ENCODE measurements at places on chromosomes 12 and 14.

- peak; percentile 76 for DNase-seq
Measured at GRCh38 chr12:103241184-103241583, 254.6 kb downstream of the C12orf42 start.

DNA sequence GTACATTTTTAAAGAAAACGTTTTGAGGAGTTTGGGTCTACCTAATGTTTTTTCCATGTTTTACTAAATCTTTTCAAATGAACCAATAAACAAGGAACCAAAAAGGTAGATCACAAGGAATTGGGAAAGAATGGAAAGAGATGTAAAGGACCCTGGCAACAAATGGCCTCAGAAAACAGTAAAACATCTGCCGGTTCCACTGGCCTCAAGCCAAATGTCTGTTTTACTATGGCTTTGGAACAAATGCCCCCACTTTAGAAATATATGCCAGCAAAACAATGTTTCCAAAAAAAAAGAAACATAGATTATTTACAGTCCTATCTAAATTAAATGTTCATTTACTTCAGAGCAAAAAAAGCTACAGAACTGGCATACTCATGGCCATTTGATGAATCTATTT lies 3.0 kb downstream of the TRMT5 start:
- DNase-seq, result no peak

GRCh38 chr12:6316921-6317692 lies 6.6 kb downstream of the PLEKHG6 start:
- DNase-seq, result no peak

DNA sequence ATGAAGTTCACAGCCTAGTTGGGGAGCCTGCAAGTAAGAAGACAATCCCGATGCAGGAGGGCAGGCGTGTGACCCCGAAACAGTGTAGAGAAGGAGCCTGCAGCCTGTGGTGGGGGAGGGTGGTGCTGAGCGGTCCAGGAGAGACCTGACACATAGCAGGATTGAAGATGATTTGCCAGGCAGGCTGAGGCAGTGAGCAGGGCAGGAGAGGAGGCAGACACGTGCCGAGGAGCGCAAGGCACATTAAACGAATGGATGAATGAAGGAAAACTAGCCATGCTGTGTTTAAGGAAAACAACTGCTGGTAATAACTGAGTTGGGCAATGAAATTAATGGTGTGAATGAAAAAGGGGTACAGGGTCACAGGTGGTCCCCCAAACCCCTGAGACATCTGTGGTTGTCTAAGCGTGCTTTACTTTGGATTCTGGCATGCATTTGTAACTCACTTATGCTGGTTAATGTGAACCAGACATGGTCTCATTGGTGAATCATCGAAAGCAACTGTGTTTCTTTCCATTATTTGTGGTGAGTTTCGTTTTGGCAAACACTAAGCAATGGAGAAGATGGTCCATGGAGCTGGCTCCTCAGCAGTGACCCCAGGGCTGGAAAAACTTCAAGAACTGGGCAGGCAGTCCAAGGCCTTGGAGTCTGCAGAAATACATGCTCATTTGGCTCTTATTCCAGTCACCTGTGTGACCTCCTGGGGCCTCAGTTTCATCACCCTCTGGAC lies 96.9 kb upstream of the EVL start:
- DNase-seq, result no peak

DNA sequence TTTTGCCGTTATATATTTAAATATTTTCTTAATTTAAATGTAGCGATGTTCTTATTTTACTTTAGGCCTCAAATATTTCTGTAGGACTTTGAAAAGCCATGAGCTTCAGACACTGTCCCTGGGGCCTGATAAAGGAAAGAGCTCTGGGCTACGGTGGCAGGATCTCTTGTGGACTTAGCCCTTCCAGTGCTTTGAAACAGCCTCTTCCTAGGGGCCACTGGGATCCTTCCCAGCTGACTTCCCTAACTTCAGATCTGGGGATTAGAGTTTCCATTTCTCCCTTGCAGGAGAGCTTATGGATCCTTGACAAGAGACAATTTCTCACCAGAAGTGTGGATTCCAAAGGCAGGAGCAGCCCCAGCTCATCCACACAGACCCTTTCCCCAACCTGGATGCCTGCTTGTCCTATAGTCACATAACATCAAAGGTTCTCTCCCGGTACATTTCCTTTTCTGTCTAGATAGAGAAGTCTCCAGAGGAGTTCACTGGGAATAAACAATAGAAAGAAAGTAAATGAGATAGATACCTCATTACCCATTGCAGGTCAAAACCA lies 221.4 kb downstream of the TTC6 start:
- DNase-seq, result no peak

GRCh38 chr14:90795744-90796143 lies 20.5 kb downstream of the TTC7B start:
- no peak for DNase-seq

DNA sequence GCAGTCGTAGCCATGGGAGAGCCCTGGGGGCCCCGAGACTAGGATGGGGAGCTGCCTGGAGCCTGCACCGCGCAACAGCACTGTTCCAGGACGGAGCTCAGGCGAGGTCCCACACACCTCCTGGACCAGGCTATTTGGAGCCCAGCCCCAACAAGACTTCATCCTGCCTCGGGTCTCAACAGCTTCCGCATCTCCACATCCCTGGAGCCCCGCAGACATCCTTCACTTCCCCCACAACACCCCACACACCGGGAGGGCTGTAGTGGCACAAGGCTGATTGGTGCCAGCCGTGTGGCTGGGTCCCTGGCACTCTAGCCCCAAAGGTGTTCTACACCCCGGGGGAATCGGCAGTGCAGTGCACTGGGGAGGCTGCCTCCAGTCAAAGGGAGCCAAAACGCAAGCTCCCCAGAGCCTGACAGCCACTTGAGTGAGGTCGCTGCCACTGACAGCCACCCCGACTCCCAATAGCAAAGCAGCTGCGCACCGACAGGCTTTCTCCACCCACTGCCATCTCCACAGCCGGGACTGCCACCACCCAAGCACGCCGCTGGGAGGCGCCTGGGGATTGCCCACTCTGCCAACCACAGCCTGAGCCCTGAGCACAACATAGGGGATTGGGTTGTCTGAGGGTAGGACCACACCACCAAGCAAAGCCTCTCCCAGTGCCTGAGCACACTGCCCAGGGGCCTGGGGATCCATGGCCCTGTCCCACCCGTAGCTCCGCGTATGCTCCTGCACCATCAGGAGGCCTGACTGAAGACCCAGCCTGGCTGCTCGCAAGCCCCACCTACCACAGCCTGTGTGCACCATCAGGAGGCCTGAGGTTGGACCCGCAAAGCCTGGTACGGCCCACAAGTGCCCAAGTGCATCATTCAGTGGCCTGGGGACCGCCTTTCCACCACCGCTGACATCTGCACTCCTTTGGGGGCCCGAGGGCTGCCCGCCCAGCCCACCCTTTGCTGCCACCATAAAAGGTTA lies 13.2 kb upstream of the KLRF1 start:
- DNase-seq, result no peak

GRCh38 chr14:32230695-32231280 lies 27.7 kb upstream of the RNU6-8 start:
- DNase-seq, result no peak

DNA sequence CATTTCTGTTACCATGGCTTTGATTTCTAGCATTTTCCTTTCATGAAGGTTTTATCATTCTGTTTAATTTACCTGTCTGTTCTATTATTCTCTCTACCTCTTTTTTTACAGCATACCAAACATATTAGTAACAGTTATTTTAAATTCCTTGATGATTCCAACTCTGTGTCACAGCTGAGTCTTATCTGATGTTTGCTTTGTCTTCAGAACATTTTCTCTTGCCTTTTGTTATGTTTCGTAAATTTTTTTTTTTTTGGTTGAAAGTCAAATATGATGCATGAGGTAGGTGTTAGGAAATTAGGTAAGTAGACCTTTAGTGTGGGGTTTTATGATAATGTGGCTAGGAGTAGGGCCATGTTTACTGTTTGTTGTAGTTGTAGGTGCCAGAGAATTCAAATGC lies 496.4 kb downstream of the FOXG1 start:
- no peak for DNase-seq

DNA sequence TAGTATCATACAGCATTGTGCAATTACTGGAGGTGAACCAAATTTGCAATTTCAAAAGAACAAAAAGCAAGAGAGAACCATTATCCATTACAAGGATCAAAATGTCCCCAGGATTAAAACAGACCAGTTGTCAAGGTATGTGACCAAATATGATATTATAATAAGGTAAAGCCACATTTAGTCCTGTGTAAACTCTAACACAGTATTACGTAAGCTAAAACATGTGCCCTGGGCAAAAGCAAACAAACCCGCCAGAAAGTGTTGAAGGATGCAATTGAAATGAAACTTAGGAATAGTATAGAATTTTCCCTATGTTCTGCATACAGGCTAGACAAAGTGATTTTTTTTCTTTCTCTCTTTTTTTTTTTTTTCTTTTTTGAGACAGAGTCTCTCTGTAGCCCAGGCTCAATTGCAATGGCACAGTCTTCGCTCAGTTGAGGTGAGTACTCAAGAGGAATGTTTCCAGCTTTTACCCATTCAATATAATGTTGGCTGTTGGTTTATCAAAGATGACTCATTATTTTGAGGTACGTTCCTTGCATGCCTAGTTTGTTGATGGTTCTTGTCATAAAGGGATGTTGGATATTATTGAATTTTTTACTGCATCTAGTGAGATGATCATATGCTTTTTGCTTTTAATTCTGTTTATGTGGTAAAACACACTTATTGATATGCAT lies 137.1 kb upstream of the FOXG1 start:
- DNase-seq, result no peak
